Activated CD4-positive, alpha-beta T cell treated with anti-CD3 and anti-CD28 coated beads for 4 hours (primary cell): ENCODE measurements at places on chromosomes 12 and 14.

GRCh38 chr12:118373616-118374015, 909 bp upstream of the TAOK3 start:
- no peak for DNase-seq

- DNase-seq: no peak
Measured at GRCh38 chr12:20366776-20367409, 1.4 kb upstream of the PDE3A start.

- no peak for DNase-seq
Measured at GRCh38 chr14:26204728-26205479, 392.9 kb downstream of the NOVA1 start.

DNA sequence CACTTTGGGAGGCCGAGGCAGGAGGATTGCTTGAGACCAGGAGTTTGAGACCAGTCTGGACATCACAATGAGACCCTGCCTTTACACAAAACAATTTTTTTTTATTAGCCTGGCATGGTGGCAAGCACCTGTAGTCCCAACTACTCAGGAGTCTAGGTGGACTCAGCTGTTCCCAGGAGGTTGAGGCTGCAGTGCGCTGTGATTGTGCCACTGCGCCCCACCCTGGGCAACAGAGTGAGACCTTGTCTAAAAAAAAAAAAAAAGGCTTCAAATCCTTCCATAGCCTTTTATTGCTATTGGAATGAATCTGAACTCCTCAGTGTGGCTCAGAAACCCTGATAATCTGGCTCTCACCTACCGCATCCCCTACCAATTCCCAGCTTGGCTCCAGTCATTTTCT, 26.1 kb downstream of the AK7 start:
- DNase-seq: no peak

GRCh38 chr14:100076606-100077005, 11.4 kb downstream of the EVL start:
- no peak for DNase-seq

DNA sequence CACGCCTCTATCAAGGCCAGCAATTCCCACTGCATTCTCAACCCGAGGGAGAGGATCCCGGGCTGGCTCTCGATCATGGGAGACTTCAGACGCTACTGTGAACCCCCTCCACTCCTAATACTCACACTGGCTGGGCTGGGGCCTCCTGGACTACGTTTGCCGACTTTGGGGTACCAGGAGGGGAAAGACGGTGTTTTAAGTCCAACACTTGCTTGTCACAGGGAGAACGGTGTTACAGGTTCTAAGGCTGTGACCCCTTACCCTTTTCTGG, 463 bp downstream of the NACA start:
- DNase-seq: no peak

DNA sequence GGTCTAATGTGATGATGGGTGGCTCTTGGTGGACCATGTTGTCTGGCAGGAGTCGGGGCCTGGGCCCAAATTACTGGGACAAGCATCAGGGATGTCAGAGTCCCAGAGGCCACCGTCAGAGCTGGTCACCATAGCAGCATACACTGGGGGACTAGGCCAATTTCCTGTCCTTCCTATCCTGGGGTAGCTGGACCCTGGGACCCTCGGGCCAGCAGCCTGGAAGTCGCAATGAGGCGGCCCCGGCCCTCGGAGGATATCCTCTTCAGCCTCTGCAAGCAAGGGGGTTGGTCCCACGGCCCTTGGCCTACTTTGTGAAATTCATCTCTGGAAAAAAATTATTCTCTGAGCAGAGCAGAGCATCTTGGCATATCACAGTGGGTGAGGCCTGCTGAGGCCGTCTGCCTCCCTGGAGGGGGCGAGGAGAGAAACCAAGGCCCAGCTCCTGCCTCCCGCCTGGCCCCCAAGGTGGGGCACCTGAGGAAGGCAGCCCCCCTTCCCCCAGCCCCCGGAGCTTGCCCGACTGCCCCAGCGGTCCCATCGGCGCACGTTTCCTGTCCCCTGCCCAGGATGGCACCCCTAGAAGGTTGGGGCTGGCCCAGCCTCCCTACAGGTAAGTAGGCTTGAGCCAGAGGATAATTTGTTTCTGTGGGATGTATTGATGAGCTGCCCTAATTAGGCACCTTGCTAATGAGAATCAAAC, 135.0 kb upstream of the MYL2 start:
- DNase-seq: no peak

GRCh38 chr14:51305751-51306150, 65.7 kb downstream of the TMX1 start:
- DNase-seq: no peak

DNA sequence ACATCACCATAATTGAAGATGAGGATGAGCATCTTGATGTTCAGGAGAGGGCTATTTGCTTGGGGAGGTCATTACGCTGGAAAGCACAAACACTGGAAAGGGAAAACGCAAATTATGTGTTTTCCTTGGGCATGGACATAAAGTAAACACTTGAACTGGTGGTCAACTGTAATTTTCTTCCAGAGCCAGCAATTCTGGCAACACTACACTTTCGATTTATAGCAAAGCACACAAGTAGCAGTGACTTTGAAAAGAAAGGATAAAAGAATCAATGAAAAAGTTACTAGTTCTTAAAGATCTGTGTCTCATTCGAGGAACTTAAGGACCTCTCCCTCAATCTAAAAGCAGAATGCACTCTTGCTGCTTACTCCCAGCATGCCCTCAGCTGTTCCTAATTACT, 2.2 kb downstream of the CLEC14A start:
- no peak for DNase-seq

DNA sequence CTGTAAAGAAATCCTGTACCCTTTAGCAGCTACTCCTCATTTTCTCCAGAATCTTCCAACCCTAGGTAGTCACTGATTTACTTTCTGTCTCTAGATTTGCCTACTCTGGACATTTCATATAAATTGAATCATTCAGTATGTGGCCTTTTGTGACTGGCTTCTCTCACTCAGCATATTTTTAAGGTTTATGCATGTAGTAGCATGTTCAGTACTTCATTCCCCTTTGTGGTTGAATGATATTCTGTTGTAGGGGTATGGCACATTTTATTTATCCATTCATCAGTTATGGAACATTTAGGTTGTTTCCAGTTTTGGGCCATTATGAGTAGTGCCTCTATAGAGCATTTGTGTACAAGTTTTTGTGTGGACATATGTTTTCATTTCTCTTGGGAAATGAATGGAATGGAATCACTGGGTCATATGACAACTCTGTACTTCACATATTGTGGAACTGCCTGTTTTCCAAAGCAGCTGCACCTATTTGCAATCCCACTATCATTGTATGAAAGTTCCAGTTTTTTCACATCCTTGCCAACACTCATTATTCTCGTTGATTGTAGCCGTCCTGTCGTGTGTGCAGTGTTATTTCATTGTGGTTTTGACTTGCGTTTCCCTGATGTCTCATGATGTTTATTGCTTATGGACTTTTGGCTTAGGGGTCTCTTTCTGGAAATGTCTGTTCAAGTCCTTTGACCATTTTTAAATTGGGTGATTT, 57.2 kb downstream of the ATF7IP start:
- DNase-seq: no peak

- no peak for DNase-seq
Measured at GRCh38 chr14:65042731-65043372, 56.2 kb downstream of the FNTB start.

- DNase-seq: no peak
Measured at GRCh38 chr14:105622329-105622955, 96.1 kb downstream of the TMEM121 start.

DNA sequence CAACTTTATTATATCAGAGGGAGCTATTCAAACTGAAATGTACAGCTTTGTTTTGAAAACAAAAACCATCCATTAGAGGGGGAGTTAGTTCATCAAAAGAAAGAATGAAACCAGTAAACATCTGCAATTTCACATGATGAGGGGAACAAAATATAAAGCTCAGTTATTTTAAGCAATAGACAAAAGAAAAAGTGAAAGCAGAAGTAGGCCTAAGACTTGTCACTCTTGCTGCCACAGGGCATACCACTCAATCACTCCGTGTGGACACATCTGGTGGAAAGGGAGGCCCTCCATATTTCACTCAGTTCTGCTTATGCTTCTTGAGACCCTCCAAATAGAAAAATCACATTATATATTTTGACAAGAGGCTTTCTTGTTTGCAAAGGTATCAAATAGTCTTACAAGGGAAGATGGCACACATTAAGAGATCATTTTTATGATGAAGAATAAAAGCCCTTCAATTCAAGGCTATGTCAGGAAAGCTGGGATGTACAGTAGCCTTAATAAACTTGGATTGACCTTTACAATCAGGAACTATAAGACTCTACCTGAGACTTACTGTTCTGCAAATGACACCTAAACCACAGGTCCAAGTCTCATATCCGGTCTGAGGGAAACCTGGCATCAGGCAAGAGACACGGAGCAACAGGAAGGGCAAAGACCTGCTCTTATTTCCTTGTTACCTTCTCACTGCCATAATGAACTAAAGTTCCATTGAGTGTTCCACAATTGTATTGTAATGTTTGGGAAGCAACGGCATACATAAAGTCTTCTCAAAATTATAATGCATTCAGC, 222.5 kb upstream of the GRIP1 start:
- DNase-seq: no peak

DNA sequence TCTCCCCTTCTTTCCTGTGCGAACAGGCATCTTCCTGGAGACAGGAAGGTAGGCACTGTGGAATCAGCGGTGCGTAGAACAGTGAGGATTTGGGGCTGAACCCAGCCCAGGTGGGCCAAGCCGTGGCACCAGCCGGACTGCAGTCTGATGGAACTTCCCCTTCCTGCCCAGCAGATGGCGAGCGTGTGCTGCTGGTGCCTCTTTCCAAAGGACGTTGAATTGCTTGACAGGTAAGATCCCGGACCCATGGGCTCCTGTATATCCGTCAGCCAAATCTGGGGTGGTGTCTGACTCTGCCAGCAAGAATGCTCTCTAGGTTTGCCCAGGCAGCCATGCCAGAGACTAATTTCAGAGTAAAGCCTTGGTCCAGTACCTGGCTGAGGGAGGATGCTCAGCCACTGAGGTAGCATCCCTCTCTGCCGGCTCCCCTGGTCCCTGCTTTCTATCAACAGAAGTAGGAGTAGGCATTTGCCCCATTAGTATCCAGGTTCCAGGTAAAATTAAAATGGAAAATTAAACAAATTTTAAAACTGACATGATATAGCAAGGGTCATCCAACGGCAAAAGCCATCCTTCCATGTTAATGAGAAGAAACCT, 21.1 kb upstream of the KCNA5 start:
- DNase-seq: peak; percentile 15

DNA sequence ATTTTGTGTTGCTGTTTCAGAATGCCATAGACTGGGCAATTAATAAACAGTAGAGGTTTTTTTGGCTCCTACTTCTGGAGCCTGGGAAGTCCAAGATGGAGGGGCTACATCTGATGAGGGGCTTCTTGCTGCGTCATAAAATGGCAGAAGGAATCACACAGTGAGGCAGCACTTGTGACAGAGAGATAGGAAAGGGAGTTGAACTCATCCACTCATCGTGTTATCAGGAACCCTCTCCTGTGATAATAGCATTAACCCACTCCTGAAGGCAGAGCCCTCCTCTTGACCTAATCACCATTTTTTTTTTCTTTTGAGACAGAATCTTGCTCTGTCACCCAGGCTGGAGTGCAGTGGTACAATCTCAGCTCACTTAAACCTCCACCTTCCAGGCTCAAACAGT, 9.7 kb downstream of the TDG start:
- no peak for DNase-seq

DNA sequence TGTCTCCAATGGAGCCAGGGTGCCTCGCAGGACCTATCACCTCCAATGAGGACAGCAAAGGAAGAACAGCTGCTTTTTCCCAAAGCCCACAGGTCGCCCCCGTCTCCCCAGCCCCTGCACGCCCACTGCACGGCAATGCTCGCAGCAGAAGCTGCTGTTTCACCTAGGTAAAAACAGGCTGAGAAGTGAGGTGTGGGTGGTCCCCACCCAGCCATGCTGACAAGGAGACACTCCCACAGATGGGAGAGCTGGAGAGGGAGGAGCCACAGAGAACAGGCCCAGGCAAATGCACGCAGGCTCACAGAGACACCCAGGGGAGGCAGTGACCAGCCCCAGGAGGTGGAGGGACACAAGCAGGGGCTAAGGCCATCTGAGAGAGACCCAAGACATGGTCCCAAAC, 10.4 kb downstream of the CFAP73 start:
- no peak for DNase-seq

GRCh38 chr14:36582011-36582873, at the start of gene NKX2-8:
Gene NKX2-8 (minus strand): TSS chr14:36582614. CDS start chr14:36582389, 225 bp downstream.
- DNase-seq: no peak

GRCh38 chr12:31929027-31929526, 30.1 kb upstream of the RESF1 start:
- peak; percentile 46 for DNase-seq

DNA sequence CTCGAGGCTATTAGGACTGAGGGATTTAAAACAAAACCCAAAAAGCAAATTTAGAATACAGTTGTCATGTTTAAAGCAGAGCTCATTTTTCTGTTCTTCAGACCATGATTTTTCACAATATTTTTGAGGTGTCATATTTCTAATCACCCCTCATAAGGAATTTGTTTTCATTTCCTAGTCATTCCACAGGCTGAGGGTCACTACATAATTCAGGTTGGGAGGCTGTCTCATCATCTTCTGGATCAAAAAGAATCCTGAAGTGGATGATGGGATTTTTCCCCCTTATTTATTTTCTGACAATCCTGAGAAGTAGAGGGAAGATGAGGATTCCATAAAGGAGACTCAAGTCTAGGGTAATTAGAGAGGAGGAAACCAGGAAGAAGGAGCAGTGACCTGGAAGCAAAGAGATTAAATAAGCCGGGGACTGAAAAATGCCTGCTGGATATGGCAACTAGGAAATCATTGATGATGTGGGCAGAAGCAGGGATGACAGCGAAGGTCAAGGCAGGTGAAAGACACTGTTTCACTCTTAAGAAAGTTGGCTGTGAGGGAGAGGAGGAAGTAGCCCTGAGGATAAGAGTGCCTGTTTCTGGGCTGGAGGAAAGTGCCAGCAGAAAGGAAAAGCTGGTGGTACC, 9.0 kb upstream of the PCNX1 start:
- DNase-seq: no peak

GRCh38 chr12:120041386-120042231, 52.6 kb downstream of the BICDL1 start:
- DNase-seq: peak; percentile 40

DNA sequence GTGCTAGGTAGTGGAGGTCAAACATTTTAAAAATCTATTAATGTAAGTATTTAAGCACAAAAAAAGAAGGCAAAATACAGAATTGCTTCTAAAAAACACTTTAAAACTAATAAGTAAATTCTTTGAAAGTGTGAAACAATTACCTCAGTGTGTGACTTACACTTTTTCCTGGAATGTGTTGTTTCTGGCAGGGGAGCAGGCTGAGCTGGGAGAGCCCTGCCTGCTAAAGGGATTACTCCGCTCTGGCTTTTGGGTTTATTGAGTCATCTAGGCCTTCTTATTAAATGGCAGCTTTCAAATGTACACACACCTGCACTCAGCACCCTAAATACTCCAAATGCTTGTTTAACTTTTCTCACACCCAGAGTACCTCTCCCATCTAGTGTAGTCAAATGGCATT, 279.8 kb downstream of the AKAP6 start:
- DNase-seq: no peak
